Hematopoietic multipotent progenitor cell treated with erythropoietin and hydrocortisone succinate and interleukin-3 and kit ligand, for 17 days (in vitro differentiated cells): ENCODE measurements at places on chromosomes 16 and 17.

- DNase-seq: no peak
Measured at GRCh38 chr16:28179354-28179753, 32.4 kb downstream of the XPO6 start.

DNA sequence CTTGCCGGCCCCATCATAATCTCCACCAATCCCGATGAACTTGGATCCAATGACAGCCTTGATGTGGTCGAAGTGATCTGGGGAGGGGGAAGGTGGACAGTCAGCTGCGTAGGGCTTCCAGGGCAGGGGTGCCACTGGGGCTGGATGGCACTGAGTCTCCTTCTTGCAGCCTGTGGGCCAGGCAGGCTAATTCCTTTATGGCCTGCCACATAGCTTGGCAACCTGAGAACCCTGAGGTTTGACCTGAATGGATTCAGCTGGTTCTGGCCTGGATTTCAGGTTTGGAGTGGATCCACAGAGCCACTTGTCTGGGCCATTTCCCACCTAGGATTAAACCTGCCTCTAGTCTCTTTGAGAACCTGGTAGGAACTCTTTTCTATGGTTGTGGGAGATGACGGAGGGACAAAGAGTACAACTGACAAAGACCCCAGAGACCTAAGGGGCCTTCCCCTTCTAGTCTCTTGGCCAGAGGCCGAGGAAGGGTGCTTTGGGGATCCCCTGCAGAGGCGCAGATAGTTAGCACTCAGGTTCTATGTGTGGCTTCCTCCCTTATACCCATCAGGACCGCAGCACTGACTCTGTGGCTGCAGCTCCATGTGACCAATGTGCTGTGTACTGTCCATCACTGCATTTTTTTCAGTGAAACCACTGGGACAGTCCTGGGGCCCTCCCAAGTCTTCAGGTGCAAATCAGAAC, 9.2 kb upstream of the DPEP3 start:
- no peak for DNase-seq

DNA sequence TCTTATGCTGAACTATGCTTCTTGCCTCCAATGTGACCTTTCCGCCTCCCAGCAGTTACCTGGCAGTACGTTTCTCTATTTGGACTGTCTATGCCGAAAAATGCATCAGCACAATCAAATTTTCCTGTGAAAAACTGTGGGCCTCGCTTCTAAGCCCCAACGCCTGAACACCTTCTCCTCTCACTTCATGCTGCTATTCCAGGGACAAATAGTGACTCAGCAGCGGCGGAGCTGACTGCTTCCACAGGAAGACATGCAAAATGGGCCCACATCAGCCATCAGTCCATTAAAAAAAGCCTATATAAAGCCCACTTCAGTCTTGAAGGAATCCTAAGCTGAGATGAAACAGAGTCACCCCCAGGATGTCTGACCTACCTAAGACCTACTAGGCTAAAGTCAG, 10.5 kb upstream of the PIP4K2B start:
- DNase-seq: no peak

- no peak for DNase-seq
Measured at GRCh38 chr17:67068999-67069398, 24.6 kb downstream of the CACNG1 start.

GRCh38 chr16:11614587-11615175, 28.0 kb upstream of the LITAF start:
- DNase-seq: no peak

GRCh38 chr17:80978499-80979497, 12.8 kb upstream of the CHMP6 start:
- no peak for DNase-seq

DNA sequence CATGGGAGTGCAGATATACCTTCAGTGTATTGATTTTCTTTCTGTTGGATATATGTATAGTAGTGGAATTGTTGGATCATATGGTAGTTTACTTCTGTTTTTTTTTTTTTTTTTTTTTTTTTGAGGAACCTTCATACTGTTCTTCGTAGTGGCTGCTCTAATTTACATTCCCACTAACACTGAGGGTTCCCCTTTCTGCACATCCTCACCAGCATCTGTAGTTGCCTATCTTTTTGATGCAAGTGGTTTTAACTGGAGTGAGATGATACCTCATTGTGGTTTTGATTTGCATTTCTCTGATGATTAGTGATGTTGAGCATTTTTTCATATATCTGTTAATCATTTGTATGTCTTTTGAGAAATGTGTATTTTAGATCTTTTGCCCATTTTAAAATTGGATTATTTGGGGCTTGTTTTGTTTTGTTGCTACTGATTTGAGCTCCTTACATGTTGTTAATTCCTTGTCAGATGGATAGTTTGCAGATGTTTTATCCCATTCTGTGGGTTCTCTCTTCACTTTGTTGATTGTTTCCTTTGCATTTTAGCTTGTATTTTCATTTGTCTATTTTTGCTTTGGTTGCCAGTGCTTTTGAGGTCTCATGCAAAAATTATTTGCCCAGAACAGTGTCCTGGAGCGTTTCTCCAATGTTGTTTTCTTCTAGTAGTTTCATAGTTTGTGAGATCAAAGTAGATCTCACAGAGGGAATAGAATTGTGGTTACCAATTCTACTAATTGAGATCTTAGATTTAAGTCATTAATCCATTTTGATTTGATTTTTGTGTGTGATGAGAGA, 25.0 kb upstream of the BCAS3 start:
- DNase-seq: no peak

DNA sequence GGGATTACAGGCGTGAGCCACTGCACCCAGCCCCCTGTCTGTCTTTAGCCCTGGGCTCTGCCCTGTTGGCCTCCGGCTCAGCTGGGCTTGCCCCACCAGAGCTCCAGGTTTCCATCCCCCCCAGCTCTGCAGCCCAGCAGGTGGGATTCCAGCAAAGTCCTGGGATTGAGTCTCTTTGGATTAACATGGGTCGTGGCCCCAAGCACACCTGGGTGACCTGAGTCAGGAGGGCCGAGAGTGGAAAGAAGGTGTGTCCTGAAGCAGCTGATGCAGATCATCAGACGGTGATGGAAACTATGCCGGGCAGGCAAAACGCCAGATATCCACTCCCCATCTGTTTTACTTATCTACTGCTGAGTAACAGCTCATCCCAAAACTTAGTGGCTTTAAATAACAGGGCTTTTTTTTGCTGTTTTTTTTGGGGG, 72.5 kb downstream of the KNOP1 start:
- DNase-seq: no peak

DNA sequence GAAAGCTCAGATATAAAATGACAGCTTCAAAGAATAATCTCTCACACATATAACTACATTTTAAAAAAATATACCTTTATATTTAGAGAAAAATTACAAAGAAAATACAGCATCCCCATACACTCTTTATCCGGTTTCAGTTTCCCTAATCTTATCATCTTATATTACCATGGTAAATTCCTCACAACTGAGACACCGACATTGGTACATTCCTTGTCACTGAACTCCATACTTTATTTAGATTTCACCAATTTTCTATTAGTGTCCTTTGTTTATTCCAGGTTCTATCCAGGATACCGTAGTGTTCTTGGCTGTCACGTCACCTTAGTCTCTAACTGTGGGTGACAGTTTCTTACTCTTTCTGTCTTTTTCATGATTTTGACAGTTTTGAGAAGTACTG, 22.0 kb upstream of the ABCA10 start:
- DNase-seq: no peak

GRCh38 chr16:15518381-15519351, 84.3 kb downstream of the BMERB1 start:
- DNase-seq: peak; percentile 39

DNA sequence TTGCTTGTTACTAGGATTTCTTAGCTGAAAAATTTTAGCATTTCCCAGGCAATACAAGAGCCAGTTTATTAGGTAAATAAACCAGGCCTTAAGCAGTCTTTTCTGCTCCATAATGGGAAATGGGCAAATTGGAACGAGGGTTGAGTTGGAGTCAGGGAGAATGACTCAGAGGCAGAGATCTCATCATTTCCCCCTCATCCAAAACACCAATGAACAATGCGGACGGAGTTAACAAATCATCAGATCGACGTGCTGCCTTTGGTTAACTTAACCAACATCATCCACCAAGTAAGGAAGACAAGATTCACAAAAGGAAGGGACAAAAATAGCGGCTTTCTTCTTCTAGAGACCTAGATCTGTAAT, 243.5 kb downstream of the STX8 start:
- DNase-seq: no peak

DNA sequence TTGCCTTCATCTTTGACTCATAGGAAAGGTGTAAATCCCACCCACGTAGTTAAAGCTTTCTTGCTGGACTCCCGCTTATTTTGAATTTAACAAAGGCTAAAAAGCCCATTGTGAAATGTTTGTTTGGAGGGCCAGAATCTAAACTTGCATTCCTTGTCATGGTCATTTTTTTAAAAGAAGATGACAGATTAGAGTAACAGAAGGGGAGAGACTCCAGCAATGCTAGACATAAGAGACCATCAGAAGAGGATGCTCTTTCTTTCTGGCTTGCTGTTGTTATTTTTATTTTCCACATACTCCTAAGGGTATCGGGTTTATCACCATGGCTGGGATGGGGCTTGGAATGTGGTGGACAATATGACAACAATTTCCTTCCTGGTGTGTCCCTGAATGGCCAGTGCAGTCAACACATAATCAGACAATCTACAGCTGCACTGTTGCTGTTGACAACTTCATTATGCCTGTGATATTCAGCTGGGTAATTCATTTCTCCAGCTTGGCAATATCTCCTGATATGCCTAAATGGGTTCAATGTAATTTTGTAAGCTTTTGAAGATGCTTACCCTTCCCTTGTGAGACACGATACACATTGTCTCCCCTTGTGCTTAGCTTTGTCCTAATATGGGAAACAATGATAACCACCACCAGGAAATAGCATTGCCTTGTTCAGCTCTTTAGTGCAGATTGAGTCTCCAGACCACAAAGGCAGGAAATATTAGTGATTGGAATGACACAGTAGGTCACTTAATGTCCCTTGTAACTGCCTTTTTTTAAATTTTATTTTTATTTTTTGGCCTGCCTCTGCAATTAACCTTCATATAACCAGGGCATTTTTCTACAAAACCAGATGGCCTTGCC, 164.3 kb downstream of the ANKFN1 start:
- DNase-seq: no peak

- DNase-seq: no peak
Measured at GRCh38 chr17:68222606-68223005, 25.2 kb upstream of the AMZ2 start.
